Stimulated activated CD8-positive, alpha-beta memory T cell treated with anti-CD3 and anti-CD28 coated beads, Interleukin-12 subunit alpha, Interleukin-12 subunit beta, amount 100 ng/mL, for 1 hour (primary cell): ENCODE measurements at places on chromosomes 2 and 18.

- DNase-seq: no peak
These were observed 207.5 kb upstream of the FBXO11 start for GRCh38 chr2:48113767-48114166.

- no peak for DNase-seq
These were observed 879.5 kb downstream of the TDRD15 start for GRCh38 chr2:22003270-22003669.

GRCh38 chr2:172230889-172231401, 128.2 kb upstream of the DLX2 start:
- DNase-seq: no peak

DNA sequence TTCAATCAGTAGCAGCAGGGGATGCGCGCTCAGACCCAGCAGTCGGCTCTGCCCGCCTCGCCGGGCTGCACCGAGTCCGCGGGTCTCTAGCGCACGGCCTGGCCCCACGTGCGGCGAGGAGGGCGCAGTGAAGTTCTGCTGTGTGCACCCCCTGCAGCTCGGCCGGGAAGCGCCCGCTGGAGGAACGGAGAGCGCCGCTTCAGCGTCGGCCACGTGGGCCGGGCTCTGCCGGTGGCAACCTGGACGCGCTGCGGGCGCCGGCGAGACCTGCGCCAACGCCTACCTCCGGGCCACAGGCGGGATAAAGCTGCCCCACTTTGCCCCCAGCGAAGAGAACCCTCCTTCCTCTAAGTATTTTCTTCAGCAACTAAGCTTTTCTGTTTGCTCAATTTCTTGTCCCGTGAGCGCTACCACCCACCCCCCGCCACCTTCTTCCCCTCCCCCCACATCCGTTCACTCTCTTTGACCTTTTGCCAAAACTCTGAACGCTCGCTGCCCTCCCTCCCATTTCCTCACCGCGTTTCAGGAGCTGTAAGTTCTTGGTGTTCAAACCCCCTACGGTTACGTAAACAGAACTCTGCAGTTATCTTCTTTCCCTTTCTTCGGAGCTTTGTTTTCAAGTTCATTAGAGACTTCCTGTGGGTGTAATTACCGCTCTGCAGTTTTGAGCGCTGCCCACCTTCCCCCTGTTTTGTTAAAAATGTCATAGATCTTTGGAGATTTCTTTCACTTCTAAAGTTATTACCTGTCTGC, 42.6 kb upstream of the EDAR start:
- DNase-seq: peak; percentile 50

DNA sequence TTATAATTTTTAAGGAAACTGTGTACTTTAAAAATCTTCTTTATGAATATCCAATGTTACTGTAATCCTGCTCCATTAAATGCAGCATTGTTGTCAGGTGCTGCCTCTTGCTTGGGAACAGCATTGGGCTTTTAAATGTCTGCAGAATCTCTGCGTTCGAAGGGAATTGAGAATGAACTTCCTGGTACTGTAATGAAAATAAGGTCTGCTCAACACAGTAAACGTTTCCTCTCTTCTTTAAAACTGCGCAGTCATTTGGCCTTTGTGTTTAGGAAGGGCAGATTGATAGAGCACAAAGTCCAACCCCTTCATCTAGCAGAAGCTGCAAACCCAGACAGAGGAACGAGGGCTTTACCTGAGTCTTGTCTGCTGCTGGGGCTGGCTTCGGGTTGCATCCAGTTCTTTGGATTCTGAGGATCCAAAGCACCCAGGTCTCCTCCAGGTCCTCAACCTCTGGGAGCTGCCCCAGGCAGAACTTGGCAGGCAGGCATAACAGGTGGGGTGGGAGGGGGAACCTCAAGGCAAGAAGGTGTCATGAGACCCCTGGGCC, 104.5 kb downstream of the UGGT1 start:
- DNase-seq: no peak

DNA sequence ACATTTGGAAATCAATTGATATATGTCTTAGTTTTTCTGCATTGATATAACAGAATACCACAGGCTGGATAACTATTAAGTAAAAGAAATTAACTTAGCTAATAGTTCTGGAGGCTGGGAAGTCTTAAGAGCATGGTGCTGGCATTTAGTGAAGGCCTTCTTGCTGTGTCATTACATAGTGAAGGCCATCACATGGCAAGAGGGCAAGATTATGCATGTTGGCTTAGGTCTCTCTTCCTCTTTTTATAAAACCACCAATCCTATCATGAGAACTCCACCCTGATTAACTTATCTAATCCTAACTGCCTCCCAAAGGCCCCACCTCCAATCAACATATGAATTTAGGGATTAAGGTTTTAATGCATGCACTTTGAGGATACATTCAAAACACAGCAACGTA, 225.5 kb upstream of the VRK2 start:
- no peak for DNase-seq

DNA sequence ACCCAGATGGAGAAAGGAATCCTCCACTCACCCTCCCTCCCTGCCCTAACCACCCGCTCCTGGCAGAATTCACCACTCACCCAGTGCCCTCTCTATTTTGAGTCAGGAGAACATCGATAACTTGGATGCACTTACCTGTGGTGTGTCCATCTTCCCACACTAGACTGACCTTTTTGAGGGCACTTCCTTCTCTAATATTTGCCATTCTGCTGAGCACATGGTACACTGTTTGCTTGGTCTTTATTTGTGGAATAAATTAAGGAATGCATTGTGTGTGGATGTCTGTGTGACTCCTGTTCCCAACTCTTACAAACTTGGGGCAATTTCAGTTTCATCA, 133.7 kb downstream of the ACKR3 start:
- DNase-seq: no peak

DNA sequence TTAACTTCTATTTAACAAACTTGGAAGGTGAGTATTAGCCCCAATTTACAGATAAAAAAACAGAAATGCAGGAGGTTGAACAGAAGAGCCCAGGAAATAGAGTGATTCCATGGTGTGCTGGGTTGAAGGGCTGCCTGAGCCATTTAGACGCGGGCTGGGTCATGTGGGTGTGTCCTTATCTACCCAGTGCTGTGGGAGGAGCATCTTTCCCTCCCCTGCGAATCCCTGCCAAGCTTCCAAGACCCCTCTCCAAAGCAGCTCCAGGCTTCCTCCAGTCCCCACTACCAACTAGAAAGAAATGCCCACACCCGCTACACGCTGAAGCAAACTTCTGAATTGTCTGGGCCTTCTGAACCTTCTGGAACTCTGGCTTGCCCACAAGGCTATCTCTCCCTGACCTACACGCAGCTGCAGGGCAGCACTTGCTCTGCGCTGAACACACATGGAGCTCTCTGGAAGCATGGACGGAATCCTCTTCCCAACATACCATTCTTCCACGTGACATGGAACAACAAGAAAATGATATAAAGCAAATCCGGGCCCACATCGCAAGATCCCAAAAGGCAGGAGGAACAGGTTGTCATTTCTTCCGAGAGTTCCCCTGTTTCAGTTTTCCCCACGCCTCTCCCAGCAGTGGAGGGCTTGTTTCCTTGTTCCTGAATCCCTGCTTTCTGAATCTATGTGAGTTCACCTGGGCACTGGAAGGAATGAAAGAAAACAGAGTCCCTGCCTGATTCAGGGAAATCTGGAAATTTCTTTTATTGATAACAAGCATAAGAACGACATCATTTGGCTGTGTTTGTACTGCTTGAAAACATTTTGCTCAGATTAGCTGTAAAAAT, 562.7 kb upstream of the ID2 start:
- no peak for DNase-seq

DNA sequence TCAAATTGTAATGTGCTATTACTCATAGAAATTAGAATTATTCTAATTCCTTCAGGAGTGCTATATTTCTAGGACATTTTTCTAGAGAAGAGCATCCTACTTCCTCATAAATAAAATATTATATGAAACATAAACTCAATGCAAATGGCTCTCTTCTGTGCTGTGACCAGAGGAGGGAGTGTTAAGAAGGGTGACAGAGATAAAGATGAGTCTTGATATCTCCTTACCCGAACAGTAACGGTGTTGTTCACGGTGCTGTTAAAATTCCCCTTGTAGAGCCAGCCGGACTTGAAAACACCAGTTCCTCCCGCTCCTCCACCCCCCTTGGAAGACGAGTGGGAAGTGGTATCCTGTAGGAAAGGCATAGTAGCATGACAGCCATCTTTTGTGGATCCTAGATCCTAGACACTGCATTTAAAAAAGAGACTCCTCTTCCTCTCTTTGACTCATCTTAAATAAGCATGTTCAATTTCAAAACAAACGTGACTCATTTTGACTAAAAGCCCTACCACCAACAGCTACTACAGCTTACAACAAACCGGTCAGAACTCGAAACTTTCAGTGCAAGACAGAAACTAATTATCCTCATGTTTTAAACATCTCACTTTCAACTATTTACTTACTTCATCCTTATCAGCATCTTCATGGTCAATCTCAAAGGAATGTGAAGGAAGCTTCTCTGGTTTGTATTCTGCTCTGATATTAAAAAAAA, 156.3 kb downstream of the DOCK10 start:
- no peak for DNase-seq

GRCh38 chr2:80778704-80779103, 474.2 kb upstream of the LRRTM1 start:
- DNase-seq: no peak

DNA sequence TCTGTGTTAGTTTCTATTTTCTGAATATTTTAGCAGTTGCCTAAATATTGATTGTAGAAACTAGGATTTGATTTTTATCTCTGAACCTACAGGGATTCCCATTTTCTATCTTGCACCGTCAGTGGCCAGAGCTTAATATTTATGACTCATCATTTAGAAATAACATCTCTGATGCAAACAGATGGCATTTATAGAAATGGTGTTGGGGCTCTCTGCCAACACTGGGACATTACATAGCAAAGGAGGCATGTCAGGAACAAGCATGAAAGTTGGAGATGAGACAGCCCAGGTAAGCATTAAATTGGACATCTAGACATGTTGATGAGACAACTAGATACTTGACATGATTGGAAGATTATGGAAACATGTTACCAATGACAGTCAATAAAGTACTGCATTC, 165.3 kb upstream of the SYT4 start:
- no peak for DNase-seq

DNA sequence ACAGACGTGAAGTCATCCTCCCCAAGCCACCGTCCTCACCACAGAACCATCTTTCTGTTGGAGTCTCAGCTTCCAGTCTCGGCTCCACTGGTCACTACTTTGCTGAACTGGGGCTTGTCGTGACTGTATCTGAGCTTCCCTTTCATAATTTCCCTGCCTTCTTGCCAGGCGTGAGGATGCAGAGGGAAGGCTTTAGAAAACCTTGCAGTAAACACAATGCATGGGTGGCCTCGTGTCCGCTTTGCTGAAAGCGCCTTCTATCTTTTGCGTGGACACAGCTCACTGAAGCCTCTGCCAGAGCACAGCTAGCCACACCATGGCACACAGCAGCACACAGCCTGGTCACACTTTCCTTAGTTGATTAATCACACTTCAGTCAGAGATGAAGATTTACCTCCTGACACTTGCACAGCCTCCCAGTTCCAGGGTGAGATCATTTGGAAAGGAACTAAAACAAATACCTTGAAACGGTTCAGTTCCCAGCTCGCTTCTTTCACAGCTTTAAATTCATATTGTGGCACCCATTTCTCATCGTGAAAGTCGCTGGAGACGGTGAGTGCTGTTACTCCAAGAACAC, 2.8 kb upstream of the GPR45 start:
- no peak for DNase-seq

- DNase-seq: no peak
These were observed 57.4 kb downstream of the FECH start for GRCh38 chr18:57529151-57529550.

GRCh38 chr2:26477126-26477910, 606 bp downstream of the OTOF start:
- DNase-seq: no peak

GRCh38 chr2:131041402-131042147, 51.7 kb downstream of the FAM168B start:
- no peak for DNase-seq

GRCh38 chr18:9989481-9989880, 75.7 kb downstream of the VAPA start:
- DNase-seq: no peak

- DNase-seq: no peak
These were observed 40.3 kb upstream of the YPEL5 start for GRCh38 chr2:30106543-30106942.

GRCh38 chr2:158810731-158811460, 15.8 kb downstream of the DAPL1 start:
- no peak for DNase-seq

DNA sequence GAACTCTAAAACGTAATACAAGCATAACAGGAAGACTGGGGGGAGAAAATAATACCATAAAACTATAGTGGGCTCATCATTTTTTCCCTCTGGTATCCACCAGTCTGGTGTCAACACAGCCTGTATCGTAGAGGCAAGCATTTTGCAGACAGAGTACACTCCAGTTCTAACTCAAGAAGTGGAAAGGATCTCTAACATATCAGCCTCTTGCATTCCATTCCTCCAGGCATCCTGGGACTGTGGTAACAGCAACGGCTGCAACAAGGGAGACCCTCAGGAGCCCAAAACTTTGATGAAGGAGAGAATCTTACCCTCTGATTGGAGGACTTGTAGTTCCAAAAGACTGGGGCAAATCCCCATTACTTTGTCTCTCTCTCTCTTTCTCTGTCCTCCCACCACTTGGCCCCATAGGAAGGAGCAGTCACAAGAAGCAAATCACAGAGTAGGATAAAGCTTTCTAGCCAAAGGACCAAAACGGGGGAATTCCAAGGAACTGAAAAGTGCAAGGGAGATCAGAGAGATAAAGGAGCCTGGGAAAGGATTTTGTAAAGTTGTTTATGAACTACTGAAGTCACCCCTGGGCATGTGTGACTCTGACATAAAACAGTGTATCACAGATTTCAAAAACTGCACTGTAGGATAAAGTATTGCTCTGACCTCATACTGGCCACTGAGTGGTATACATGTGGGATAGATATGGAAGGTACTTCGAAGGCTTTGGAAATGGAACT, 11.9 kb downstream of the FRZB start:
- DNase-seq: no peak

DNA sequence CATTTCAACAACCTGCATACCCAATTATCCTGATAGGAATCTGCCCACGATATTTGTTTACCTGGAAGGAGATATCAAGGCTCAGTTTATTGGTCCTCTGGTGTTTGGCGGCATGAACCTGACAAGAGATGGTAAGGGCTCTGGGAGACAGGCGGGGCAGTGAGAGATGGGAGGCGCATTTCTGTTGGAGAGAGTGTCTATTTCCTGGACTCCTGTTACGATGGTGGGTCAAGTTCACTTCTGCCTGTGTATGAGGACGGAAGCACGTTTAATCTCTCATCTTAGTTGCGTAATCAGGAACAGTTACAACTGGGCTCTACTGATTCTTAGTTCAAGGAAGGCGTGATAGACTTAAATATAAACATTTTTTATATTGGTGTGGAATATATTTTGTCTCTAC, 8.9 kb downstream of the PDCL3 start:
- no peak for DNase-seq

DNA sequence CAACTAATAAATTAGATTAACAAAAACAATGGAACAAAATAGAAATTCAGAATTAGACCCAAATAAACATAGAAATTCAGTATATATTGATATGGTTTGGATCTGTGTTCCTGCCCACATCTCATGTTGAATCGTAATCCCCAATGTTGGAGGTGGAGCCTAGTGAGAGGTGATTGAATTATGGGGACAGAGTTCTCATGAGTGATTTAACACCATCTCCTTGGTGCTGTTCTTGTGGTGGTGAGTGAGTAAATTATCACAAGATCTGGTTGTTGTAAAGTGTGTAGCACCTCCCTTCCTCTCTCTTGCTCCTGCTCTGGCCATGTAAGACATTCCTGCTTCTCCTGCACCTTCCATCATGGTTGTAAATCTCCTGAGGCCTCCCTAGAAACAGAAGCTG, 16.6 kb upstream of the B4GALT6 start:
- DNase-seq: no peak
